Stimulated activated CD4-positive, alpha-beta T cell treated with anti-CD3 and anti-CD28 coated beads, Interleukin-2, amount 100 ng/mL, for 48 hours (primary cell): ENCODE measurements at places on chromosomes 3 and 15.
A peak's percentile ranks its signal among the peaks of the same experiment; 100 is the strongest.

DNA sequence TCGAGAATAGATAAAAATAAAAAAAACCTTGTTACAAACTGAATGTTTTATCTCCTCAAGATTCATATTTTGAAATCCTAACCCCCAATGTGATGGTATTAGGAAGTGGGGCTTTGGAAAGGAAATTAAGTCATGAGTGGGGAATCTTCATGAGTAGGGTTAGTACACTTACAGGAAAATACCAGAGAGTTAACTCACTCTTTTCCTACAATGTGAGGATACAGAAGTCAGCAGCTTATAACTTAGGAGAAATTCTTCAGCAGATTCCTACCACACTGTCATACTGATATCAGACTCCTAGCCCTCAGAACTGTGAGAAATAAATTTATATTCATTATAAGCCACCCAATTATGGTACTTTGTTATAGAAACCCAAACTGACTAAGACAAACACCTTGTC is 453.1 kb downstream of the GBE1 start:
- DNase-seq: no peak

DNA sequence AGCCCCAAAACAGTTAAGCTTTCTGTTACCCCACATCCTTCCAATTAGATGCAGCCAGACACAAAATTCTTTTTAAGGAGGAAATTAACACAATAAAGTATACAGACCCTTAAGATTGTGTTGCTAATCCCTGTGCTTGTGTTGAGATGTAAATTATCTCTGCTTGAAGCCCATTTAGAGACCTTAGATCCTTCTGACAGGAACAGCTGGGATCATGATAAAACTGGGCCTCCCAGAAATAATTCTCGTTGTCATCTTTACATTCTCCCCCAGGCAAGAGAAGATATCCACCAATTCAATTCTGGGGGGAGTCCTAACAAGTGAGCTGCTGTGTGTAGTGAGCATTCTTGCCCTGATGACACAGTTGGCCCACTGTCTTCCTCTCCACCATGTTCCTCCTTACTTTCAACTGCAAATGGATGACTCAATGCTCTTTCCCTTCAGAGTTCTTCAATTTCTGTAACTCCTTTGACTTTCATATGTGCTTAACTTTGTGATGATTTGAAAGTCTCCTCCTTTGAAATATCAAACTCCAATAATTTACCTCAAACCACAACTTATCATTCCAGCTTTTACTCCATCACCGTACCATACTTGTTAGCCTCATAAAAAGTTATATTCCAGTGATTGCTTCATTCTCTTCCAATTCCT is 186.6 kb downstream of the RAP2B start:
- DNase-seq: no peak

- no peak for DNase-seq
These were observed 190.5 kb upstream of the NECTIN3 start for GRCh38 chr3:110881069-110881468.

GRCh38 chr15:70098461-70099166 is 897 bp upstream of the TLE3 start:
- no peak for DNase-seq

- no peak for DNase-seq
These were observed 81.8 kb downstream of the USP13 start for GRCh38 chr3:179734497-179735281.

DNA sequence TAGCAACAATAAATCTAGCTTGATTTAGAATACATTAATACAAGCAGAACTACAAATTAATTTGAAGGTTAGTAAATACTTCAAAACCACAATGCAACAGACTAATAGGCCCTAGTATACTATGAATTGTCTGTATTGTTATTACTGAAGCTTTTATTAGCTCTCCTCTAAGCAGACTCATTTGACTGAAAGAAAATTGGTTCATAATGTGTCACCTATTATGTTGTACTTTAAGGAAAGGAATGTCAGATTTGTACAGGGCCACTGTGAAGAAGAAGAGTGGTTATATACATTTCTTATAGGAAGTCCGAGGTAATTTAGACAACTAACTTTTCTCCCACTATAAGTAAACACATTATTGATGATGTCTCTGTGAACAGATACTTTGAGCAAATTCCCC is 954.5 kb downstream of the ZPLD1 start:
- no peak for DNase-seq

GRCh38 chr3:122094125-122094524 is 39.0 kb downstream of the CD86 start:
- DNase-seq: no peak

GRCh38 chr15:73538123-73538522 is 95.1 kb downstream of the NPTN start:
- no peak for DNase-seq

GRCh38 chr3:152105446-152105845 is 163.3 kb upstream of the MBNL1 start:
- no peak for DNase-seq

GRCh38 chr3:23806534-23807423 is 1.0 kb downstream of the UBE2E1 start:
- no peak for DNase-seq

DNA sequence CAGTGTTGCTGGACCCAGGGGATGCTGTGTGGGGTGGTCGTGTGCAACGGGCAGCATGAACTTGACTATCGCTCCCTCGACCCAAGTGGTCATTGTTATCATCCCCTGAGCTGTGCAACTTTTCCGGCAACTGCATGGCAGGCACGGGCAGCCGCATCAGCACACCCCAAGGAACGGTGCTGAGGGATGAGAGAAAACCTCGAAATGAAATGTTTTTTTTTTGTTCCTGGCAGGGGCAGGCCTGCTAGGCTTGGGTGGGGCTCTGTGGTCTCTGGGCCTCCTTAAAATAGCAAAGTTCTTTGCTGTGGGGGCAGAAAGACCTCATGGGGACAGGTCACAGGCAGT is 51.4 kb downstream of the CORO2B start:
- no peak for DNase-seq

- peak; percentile 24 for DNase-seq
These were observed 36.8 kb upstream of the KLHL25 start for GRCh38 chr15:85831415-85832113.

DNA sequence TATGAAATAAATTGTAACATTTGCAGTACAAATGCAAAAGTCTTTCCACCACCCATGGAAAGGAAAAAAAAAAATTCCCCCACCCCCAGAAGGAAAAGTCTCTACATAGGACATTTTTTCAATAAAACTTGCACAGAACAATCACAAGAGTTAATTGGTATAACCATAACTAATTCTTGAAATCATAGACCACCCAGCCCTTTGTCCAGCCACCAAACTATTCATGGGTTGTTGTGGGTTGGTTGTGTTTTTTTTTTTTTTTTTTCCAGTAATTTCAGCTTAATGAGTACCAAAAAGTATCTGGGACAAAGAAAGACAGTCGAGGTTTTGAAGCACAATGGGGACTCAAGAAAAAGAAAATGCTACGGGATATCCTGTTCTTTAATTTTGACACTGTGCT is 355.0 kb upstream of the ROBO2 start:
- DNase-seq: no peak

DNA sequence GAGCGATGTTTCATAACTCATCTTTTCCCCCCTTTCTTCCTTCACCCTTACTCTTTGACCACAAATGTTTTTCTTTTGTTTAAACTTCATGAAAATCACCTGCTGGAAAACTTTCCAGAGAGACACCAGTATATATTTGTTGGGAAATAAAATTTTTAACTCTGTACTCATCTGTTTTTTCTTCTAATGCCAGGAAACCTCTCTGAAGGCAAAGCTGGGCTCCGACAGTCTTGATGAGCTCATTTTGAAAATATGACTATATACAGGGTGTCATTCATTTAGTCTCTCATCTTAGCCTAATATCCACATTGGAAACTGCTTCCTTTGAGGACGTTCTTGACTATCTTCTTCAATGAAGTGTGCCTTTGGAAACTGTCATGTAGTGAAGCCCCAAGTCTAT is 339.6 kb upstream of the ROBO2 start:
- DNase-seq: no peak

GRCh38 chr3:35639254-35640186 is at the start of gene ARPP21:
ARPP21 (plus strand) TSS chr3:35639525; CDS start chr3:35681752, 42,227 bp downstream.
- DNase-seq: no peak

- DNase-seq: no peak
These were observed 10.3 kb downstream of the ANKRD63 start for GRCh38 chr15:40272485-40273056.

DNA sequence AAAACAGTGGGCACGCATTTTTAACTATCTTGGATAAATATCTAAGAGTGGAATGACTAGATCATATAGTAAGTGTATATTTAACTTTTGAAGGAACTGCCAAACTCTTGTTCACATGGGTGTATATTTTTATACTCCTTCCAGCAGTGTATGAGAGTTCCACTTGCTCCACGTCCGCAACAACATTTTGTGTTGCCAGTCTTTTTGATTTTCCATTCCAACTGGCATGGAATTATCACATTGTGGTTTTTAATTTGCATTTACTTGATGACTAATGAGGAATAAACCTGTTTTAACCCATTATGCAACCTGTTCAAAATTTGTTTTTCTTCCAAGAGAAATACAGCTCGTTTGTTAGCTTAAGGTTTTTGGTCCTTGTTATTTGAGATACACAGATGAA is 51.6 kb downstream of the ZNF621 start:
- DNase-seq: no peak

DNA sequence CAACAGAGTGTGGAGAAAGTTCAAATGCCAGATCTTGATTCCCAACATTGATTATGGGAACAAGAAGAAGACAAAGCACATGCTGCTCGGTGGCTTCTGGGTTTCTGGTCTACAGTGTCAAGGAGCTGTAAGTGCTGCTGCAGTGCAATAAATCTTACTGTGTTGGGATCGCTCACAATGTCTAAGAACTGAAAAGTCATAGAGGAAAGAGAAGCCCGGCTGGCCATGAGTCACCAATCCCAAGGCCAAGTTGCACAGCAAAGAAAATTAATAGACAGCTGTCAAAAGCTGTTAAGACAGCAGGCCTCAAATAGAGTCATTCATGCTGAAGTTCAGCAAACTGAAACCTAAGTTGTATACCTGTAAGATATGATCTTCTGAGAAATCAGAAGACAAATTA is 33.2 kb upstream of the SPPL2A start:
- DNase-seq: no peak

DNA sequence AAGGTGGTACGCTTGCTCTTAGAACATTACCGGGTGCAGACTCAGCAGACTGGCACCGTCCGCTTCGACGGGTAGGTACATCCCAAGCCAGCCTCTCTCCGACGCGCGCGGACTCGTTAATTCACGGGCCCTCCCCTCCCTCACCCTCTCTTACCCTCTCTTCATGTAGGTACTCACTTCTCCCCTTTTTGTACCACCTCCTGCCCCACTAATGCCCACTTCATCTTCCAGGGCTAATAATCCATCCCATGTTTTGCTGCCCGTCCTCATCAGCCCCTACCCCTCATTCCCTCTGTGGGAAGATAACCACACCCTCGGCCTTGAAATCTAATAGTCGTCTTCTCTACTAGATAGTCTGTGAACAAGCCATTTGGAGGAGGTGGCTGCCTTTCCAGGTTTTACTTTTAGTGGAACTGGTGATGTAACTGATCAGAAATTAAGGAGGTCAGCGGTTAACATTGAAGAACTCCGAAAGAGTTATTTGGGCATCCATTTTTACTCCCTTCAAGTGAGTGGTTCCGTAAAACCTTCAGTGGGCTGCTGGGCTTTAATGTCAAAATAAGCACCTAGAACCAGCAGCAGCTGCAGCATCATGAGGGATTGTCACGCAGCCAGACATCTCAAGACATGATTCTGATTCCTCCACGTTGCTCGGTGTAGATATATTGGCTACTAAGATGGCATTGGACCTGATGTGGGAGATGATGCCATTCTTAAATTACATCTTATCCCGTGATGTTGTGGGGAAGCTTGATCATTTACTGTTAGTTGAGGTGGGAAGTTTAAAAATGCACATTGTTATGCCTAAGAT is 1.3 kb downstream of the FEM1B start:
- DNase-seq: no peak

GRCh38 chr3:127457094-127457475 is 133.4 kb downstream of the TPRA1 start:
- no peak for DNase-seq

- no peak for DNase-seq
These were observed 394.1 kb upstream of the TBL1XR1 start for GRCh38 chr3:177591379-177591778.

DNA sequence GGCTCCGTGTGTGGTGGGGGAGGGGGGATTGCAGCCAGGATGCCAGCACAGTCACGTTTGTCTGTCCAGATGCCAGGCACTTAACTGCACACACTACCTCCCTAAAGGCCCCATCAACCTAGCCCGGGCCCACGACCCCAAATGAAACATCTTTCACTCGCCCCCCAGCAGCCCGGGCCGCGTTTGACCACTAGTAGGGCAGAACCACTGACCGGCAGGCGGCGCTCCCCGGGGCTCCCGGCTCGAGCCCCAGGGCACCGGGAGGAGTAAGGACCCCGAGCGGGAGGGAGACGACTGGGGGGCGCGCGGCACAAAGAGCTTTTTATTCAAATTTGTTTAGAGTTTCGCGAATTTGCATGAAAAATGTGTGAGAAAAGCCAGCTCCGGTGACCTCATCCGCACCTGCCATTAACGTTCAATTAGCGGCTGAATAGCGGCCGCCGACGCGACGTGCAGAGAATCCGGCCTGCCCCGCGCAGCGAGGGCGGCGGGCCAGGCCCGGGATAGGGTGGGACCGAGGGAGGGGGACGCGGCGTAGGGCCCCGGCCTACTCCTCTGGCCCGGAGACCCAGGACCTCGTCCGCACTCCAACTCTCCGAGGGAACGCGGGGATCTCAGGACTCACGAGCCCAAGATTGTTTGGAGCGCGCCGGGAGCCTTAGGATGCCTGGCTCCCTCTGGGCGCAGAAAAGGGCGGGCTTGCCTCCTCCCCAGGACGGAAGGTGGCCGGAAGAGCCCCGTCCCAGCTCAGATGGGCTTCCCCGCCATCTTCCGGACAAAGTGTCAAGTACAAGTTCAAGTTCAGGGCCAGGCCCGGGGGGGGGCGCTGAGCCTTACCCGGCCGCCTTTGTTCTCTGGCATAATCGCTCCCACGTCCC is 64.9 kb upstream of the POLG start:
- no peak for DNase-seq

- no peak for DNase-seq
These were observed 15.4 kb downstream of the TGM5 start for GRCh38 chr15:43251185-43251870.

GRCh38 chr3:155619118-155619915 is 125.6 kb downstream of the PLCH1 start:
- no peak for DNase-seq

- DNase-seq: peak; percentile 6
These were observed 520.6 kb downstream of the MFSD1 start for GRCh38 chr3:159322322-159322939.
